Fibroblast of skin of back (primary cell): ENCODE measurements at places on chromosomes 13 and 19.

DNA sequence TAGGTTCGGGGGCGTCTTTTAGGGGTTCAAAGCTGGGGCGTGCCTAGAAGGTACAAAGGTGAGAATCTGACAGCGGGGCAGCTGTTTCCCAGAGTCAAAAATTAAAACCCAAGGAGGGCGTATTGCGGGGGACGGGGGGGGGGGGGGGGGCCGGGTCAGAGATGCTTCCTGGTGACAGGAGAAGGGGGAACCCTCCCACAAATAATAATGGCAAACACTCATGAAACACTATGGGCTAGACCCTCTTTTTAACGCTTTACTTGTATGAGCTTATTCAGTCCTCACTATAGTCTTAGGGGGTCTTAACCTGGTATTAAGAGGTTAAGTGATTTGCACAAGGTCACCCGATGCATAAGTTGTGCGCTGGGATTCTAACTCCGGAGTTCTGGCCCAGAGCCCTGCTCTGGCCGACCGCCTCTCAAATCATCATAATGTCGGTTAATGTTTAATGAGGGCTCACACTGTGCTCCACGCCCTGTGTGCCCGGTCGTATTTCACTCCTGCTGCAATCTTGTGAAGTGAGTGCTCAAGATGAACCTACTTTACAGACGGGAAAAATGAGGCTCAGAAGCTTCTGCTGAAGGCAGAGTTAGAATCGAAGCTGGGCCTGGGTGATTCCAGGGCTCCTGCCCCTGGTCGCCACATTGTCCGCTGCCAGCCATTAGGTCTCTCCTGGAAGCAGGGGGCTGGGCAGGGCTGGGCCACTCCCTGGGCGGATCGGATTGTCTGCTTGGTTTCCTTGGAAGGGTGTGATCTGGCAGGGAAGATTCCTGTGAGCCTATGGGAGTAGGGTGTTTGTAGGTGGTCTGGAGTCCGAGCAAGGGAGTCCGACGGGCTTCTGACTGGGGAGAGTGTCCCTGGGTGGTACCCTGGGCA is 964 bp downstream of the PAK4 start:
- DNase-seq, result peak; percentile 35

DNA sequence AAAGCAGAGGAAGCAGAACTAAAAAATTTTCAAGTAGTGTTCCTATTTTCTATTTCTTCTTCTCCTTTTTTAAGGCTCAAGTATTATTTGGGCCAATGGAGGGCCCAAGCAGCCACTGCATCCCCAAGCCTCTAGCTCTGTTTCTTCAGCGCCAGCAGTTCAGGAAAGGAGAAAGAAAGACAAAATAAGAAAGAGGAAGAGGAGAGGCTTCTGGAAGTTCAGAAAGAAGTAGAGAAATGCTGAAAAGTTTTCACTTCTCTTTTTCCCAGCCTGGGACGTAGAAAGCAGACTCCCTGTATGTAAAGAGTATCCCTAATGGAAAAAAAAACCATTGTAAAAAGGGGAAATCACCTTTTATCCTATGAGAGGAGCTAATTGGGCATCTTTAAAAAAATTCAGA is 165.5 kb upstream of the KLF12 start:
- DNase-seq, result no peak

DNA sequence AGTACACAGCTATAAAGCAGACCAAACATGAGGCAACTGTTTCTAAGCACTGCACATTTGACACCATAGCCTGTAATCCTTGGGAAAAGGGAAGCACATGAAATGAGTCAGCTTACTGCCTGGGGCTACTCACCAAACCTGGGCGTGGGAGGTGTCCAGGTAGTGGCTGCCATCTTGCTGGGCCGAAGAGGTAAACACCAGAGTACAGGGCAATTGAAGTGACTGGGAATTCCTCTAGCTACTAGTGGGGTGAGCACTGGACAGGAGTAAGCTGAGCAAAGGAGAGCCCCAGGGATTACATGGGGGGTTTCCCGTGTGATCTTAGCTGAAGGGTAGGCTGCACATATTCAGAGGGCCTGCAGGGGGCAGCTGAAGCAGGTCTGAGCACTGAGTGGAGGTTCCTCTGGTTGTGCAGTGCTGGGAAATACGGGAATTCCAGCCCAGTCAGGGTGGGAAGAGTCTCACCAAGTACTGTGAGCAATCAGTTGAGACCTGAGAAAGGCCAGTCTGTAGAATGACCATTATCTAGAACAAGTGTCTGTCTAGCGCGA is 140.5 kb downstream of the SLC7A1 start:
- DNase-seq, result peak; percentile 27

DNA sequence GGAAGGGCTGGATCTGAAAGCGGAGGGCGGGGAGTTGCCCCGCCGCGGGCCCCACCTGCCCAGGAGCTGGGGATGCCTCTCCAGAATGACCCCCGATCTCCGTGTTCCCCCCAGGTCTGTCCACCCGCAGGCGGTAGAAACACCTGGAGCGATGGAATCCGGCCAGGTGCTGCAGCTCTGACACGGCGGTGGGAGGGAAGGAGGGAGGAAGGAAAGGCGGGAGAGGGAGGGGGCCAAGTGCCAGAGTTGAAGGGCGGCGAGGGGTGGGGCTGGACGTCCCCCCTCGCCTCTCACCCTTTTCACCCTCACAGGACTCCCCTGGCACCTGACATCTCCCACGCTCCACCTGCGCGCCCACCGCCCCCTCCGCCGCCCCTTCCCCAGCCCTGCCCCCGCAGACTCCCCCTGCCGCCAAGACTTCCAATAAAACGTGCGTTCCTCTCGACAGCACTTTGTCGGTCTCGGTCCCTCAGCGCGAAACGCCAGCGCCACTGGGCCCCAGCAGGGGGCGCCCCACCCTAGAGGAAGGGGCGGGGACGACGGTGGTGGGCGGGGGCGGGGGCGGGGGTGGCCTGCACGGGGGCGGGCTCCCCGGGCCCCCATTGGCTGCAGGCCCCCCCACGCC is 337 bp upstream of the FXYD7 start:
- peak; percentile 43 for DNase-seq

- no peak for DNase-seq
Observed at GRCh38 chr19:23286477-23286876, 36.3 kb upstream of the ZNF724 start.

DNA sequence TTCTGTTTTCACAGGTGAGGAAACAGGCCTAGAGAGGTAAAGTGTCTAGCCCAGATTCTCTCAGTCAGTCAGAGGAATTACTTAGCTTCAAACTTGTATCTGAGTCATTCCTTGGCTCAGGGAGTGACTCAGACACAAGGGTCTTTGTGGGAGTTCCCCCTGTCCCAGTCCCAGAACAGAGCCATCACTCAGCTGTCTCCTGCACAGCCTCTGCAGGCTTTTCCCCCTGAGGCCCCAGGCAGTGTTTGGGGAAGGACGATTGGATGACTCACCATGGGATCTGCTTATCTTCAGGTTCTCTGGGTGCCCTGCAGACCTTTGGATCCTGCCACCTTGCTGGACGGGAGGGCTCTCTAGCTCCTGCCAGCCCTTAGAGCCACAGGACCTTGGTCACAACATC is 13.2 kb downstream of the ZNF793 start:
- peak; percentile 2 for DNase-seq

GRCh38 chr13:111398196-111398595 is 77.8 kb downstream of the TEX29 start:
- DNase-seq, result no peak

- no peak for DNase-seq
Observed at GRCh38 chr13:31649766-31650165, 89.6 kb upstream of the RXFP2 start.

GRCh38 chr19:50341091-50341564 is 12.0 kb upstream of the KCNC3 start:
- no peak for DNase-seq

GRCh38 chr13:71460211-71460610 is 406.8 kb downstream of the DACH1 start:
- no peak for DNase-seq

DNA sequence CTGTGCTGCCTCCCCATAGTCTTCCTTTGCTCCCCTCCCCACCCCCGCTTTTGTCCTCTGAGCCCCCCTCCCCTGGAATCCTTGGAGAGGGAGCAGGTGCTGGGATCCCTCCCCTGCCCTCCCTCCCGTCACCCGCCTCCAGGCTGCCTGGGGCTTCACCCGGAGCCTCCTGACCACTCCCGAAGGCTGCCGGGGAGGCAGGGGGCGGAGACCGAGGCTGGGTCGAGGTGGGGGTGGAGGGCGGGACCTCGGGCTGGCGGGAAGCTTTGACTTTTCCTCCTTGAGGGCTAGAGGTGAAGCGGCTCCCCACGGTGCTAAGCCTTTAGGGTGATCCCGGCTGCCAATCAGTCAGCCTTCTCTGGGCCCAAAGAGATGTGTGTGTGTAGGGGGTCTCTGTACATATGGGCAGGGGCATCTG is 1.5 kb downstream of the KMT5C start:
- peak; percentile 61 for DNase-seq

DNA sequence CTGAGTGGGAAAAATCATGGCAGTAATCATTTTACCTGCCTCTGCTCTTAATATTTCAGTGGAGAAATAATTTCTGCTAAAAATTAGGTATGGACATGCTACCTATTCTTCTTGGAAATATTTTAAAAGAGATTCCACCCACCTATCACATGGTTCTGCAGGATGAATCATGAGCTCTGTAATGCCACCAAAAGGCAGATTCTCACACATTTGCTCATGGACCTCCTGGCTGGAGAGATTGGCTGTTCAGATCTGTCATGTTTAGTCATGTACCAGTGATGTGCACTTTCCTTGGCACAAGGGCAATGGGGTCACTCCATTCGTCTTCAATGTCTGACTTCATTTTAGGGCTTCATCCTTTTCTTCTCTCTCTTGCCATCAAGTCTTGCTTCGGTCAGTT is 101.8 kb upstream of the MBNL2 start:
- peak; percentile 63 for DNase-seq

- no peak for DNase-seq
Observed at GRCh38 chr13:30844548-30845296, 61.3 kb upstream of the MEDAG start.

DNA sequence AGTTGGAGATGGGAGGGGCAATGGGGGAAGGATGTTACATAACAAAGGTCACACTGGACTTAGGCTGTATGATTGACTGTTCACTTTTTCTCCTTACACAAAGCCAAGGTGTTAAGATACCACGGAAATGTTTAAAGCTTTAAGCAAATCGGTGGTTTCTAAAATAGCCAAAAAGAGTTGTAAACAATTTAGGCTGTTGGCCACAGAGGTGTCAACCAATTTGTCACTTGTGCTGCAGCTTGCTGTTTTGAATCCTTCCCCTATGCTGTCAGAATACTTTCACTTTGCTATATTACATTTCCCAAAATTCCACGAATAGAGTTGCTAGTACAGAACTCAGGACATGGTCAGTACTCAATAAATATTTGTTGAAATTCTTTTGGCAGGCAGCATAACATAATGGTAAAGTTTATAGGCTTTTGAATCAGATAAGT is 149.3 kb downstream of the VWA8 start:
- DNase-seq, result no peak

DNA sequence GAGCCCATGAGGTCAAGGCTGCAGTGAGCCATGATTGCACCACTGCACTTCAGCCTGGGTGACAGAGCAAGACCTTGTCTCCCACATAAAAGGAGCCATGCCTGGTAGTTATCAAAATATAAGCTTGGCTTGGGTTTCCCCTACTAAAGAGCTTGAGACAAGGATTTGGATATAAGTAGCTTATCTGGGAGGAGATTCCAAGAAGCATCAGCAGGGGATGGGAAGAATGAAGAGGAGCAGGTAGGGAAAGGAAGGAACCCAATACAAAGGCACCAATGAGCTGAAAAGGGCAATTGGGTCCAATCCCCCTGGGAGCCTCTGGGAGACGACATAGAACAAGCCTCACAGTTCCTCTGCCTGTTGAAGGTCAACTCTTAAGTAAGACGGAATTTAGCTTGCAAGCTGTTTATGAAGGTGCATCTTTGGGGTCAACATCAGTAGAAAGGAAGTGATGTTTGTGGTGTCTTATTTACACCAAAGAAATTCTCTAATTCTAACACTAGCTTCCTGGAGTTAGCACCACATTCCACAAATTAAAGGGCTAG is 7.4 kb upstream of the CLEC4G start:
- DNase-seq, result no peak

DNA sequence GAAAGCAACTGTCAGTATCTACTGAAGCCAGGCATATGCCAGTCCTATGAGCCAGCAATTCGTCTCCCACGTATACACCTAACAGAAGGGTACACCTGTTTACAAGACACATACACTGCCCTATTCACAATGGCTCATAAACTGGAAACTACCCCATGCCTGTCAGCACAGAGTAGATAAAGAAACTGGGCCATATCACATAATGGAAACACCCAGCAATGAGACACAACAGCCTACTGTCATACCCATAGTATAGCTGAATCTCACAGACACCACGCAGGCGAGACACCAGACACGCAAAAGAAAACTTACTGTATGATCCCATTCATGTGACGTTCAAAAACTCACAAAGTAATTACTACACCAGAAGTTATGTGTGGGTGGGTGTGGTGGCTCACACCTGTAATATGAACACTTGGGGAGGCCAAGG is 15.7 kb downstream of the NOSIP start:
- no peak for DNase-seq
